ENCODE measurements at places on chromosomes 4 and X. TPM values are rescaled to one million over a fixed set of nuclear protein-coding genes. Genes with fewer than 3 reads are reported as not detected.

The FAM156B gene
- 31.1 TPM for total RNA-seq

The GAR1 gene
- 8.5 TPM for total RNA-seq

The EDA gene
- total RNA-seq = not detected

The NUP62CL gene
- not detected for total RNA-seq

The ZMAT1 gene
- not detected for total RNA-seq

The DMRTC1B gene
- total RNA-seq = not detected

The CXCR3 gene
- total RNA-seq = not detected

The CFI gene
- not detected for total RNA-seq

The FAM156A gene
- 17.4 TPM for total RNA-seq
